ENCODE measurements at places on chromosomes 6 and 20.

- no peak for DNase-seq
Observed at GRCh38 chr6:88168362-88168761, 2.2 kb upstream of the CNR1 start.

DNA sequence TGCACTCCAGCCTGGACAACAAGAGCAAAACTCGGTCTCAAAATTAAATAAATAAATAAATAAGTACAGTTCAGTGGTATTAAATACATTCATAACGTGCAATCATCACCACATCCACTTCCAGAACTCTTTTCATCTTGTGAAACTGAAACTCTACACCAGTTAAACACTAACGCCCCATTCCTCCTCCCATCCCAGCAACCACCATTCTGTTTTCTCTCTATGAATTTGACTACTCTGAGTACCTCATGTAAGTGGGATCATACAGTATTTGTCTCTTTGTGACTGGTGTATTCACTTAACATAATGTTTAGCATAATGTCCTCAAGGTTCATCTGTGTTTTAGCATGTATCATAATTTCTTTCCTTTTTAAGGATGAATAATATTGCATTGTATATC, 29.1 kb upstream of the SCML4 start:
- no peak for DNase-seq

GRCh38 chr6:97133067-97133466, 149.9 kb downstream of the MMS22L start:
- no peak for DNase-seq

- no peak for DNase-seq
Observed at GRCh38 chr6:77502981-77503380, 39.7 kb upstream of the HTR1B start.

DNA sequence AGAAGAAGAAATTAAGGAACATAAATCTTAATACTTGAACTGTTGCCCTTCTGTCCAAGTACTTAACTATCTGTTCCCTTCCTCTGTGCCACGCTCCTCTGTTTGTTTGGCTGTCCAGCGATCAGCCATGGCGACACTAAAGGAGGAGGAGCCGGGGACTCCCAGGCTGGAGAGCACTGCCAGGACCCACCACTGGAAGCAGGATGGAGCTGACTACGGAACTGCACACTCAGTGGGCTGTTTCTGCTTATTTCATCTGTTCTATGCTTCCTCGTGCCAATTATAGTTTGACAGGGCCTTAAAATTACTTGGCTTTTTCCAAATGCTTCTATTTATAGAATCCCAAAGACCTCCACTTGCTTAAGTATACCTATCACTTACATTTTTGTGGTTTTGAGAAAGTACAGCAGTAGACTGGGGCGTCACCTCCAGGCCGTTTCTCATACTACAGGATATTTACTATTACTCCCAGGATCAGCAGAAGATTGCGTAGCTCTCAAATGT, 17.1 kb downstream of the IRF4 start:
- DNase-seq, result no peak

DNA sequence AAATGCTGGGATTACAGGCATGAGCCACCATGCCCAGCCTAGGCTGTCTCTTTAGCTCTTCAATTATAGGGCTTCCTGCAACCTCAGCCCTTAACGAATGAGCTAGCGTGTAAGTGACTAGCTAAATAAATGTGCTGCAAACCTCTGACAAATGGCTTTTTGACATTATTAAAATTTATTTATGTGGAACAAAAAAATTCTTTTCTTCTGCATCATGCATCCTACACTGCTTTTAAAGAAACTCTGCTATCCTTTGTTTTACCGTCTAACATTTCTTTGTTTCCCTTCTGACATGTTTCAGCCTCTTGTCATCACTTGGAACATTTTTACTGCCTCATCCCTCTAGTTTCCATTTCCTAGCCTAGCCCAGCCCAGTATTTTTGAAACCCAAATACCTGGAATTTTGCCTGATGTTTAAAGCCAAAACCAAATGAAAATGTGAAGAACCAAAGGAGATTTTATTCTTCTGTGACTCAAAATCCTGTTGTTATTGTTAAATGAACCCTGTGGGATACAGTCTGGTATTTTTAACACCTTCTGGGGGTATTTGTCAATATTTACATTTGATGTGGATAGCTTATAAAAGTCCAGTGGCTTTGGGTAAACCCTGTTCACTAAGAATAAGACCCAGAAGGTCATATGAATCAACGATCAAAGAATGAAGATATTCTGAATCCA, 9.5 kb downstream of the NT5E start:
- no peak for DNase-seq

- no peak for DNase-seq
Observed at GRCh38 chr6:151452750-151453427, 963 bp upstream of the RMND1 start.

- no peak for DNase-seq
Observed at GRCh38 chr6:29763491-29764289, 40.5 kb downstream of the HLA-F start.

DNA sequence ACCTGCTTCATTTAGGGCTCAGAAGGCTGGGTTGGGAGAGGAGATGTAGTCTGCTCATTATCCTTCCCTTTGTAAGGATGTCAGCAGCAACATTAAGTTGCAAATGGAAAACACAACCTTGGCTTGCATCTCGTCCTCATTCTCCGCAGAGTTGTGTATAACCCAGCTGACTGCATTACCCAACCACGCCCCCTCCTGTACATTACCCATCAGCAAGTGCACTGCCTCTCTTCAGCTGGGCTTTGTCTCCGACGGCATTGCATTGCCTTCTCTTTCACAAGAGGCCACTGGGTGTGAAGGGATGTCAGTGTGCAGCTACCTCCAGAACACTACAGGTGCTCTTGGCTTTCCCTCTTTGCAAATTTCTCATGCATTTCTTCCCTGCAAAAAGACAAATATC, 128.7 kb upstream of the TSHZ2 start:
- no peak for DNase-seq

DNA sequence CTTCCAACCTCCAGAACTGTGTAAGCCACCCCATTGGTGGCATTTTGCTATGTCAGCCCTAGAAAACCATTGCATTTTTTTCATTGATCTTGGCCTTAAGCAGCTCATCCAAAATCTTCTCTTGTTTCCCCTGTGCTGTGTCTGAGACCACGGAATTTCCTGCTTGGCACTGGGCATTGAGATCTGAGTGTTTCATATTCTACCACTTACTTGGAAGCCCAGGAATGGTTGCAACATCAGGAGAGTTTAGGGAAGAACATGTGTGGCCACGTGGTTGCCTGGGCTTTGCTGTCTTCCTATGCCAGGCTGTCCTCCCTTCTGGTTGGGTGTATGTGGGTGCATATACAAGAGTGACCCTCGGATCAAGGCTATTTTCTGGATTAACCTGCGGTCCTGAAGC, 139.3 kb upstream of the PMEPA1 start:
- no peak for DNase-seq

GRCh38 chr6:170144571-170145271, 146.2 kb downstream of the DLL1 start:
- DNase-seq, result no peak

GRCh38 chr6:120918137-120918536, 416.1 kb downstream of the TBC1D32 start:
- no peak for DNase-seq

DNA sequence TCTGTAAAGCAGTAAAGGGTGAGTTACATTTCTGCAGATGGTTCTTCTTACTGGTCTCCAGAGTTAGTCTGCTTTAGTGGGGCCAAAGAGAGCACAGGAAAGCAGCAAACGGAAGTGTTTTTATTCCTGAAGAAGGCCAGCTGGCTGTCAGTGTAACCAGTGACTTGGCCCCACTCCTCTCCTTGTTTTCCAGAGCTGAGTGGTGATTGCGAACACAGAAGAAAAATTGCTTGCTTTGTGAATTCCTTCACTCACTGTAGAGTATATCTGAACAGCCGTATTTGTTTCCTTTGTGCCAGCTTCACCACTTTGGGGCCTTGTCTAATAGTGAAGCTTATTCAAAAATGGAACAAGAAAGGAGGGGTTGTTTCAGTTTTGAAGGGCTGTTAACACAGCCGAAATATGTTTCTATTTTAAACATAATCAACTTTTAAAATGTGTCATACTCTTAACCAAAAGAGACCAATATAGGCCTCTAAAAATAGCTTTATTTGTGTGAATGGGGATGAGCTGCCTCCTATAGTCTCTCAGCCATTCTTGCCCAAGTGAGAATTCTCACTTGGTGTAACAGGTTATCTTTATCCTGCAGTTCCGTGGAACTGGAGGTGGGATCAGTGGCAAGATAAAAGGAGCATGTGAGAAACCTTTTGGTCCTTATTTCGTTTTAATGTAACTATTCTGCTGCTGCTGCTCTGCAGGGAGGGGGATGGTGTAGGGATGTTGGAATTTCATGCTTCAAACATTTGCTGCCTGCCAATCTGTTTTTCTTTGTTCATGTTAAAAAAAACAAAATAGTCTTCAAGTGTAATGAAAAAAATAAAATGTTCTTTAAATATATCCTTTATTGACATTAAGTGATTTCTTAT, 37.8 kb downstream of the ZC2HC1B start:
- DNase-seq, result no peak

DNA sequence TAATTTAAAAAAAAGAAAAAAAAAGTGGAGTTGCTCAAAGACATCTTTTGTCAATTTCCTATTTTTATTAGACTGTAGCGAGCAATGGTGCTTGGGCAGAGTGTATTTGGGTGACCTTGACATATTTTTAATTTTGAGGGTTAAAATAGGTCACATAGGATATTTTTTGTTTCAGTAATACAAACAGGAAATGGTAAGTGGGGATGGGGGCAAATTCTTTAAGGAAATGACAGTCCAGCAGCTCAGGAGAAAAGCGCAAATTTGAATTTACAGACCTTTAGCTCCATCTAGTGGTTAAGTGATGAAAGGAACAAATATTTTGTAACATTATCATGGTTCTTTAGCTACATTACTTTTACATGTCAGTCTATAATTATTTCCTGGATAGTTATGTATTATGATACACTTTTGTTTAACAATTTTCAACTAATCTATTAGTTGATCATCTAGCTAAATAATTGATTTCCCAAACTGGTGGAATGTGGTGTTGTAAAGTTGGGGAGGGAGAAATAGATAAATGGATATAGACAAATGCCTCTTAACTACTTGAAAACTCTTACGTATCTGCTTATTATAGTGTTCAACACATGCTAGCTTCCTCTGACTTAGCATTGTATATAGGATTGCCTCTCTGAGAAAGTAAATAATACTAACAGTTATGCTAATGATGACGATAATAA, 10.0 kb downstream of the CITED2 start:
- peak; percentile 76 for DNase-seq

DNA sequence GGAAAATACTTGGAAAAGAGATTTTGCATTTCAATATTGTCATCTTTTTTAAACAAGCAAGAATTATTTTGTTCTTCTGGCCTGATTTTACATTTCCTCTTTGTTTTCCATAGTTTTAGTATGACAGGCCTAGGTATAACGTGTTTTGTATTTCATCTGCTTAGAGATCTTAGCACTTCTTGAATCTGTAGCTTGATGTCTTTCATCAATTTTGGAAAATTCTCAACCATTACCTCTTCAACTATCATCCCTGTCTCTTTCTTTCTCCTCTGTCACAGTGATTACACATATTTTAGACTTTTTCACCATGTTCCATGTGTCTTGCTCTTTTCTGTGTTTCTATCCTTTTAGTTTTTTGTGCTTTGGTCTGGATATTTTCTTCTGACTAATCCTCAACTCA, 67.2 kb upstream of the PHACTR1 start:
- no peak for DNase-seq

GRCh38 chr6:30824698-30825097, 59.6 kb upstream of the DDR1 start:
- no peak for DNase-seq

- DNase-seq, result no peak
Observed at GRCh38 chr6:11094411-11094851, 797 bp downstream of the SMIM13 start.

GRCh38 chr6:40960742-40961430, 78.1 kb downstream of the UNC5CL start:
- DNase-seq, result no peak

GRCh38 chr20:1505361-1505760, 14.1 kb upstream of the SIRPB2 start:
- DNase-seq, result no peak

DNA sequence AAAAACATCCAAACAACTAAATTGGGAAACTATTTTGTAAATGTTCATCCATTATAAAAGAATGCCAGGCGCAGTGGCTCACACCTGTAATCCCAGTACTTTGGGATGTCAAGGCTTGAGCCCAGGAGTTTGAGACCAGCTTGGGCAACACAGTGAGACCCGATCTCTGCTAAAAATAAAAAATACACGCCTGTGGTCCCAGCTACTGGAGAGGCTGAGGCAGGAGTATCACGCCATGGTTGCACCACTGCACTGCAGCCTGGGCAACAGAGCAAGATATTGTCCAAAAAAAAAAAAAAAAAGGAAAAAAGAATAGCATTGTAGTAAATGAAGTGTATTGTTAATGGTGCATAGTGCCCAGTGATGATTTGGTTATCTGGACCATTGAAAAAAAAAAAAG, 38.7 kb downstream of the FKBP5 start:
- DNase-seq, result no peak

DNA sequence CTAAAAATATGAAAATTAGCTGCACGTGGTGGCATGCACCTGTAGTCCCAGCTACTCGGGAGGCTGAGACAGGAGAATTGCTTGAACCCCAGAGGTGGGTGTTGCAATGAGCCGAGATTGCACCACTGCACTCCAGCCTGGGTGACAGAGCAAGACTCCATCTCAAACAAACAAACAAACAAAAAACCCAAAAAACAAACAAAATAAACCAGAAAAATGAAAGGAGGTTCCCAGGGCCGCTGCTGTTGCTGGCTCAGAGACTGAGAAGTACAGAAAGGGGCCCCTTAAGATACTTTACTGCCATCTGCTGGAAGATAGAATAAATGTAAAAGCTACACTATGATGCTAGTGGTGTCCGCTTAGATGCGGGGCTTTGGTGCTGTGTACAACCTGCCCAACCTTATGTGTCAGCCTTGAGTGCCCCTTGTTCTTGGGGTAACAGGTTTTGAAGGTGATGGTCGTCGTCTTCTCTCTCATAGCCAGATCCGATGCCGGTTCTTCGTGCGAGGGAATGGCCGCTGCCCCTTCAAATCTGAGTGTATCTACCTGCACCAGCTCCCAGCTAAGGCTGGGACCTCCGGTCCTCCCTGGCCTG, 2.8 kb upstream of the FANCE start:
- DNase-seq, result peak; percentile 84

- no peak for DNase-seq
Observed at GRCh38 chr20:53379014-53379832, 214.4 kb downstream of the ZNF217 start.

- DNase-seq, result no peak
Observed at GRCh38 chr6:112231164-112231563, 23.2 kb downstream of the LAMA4 start.

GRCh38 chr20:8983478-8984345, 85.2 kb upstream of the PLCB4 start:
- DNase-seq, result no peak

- peak; percentile 2 for DNase-seq
Observed at GRCh38 chr6:10633216-10633615, 61.2 kb downstream of the C6orf52 start.

- DNase-seq, result no peak
Observed at GRCh38 chr6:88145298-88145963, 20.7 kb downstream of the CNR1 start.

GRCh38 chr6:35610830-35611229, 77.9 kb downstream of the FKBP5 start:
- no peak for DNase-seq
